ENCODE measurements at places on chromosomes 5 and 9. TPM values are rescaled to one million over a fixed set of nuclear protein-coding genes. Genes with fewer than 3 reads are reported as not detected.

DNA sequence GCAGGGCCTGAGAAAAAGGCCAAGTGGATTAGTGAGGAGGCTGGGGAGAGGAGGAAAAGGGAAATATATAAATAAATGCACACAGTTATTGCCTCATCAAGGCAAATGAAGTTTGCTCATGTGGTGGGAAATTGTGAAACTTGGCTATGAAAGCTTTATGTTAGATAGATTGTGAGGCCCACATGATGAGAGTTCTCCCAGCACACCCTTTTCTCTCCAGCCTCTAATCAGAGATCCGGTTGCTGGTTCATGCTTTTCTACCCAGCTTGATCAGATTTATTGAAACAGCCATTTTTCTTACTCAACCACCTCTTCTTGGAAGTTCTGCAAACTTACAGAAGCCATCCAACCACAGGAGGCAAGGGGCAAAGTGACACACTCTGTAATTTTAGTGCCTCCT, 125.8 kb upstream of the KLF4 start:
- no peak for DNase-seq
- H3K4me3 ChIP-seq, result no peak overlapping the region
- H3K27ac ChIP-seq, result peak overlapping the region; percentile 26
- peaks cover 42% of the 10 kb centered on the region for H3K4me1 ChIP-seq

DNA sequence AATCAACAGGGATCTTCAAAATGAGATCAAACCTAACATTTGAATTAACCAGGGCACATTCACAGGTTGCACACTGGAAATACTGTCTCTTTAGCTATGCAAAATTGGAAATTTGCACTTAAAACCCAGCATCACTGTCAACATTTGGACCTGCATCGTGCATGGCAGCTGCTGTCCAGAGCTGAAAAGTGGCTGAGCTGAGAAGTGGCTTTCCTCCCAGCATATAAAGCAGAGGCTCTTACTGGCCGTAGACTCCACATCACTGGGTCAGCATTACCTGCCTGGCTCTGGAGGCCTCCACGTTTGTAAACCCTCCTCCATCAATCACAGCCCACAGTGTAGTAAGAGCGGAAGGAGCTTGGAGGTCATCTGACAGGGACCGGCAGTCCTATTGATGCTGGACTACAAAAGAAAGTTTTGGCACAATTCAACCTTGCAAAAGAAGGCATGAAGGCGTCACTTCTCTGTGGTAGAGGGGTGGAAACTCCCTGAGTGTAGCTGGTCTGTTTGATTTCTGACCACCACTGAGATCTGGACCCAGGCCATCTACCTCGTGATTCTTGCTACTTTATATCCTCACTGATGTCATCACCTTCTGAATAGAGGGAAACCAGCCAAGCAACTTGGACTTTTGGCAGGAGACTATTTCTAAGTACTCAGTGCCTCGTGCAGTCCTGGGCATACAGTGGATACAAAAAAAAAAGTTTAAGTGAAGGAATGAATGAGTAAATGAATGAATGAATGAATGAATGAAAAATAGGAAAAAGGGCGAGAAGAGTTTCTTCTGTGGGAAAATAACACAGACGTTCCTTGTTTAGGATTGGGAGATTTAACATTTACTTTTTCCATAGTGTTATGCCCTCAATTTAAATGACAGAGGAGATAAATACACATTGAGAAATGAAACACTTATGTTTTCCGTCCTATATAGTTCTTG, 14.8 kb downstream of the RASEF start:
- no peaks in the 10 kb centered on the region for H3K4me1 ChIP-seq
- H3K27ac ChIP-seq, result no peak overlapping the region
- no peaks in the 10 kb centered on the region for H3K36me3 ChIP-seq

GABRP gene
- 0.20 TPM for total RNA-seq

DNA sequence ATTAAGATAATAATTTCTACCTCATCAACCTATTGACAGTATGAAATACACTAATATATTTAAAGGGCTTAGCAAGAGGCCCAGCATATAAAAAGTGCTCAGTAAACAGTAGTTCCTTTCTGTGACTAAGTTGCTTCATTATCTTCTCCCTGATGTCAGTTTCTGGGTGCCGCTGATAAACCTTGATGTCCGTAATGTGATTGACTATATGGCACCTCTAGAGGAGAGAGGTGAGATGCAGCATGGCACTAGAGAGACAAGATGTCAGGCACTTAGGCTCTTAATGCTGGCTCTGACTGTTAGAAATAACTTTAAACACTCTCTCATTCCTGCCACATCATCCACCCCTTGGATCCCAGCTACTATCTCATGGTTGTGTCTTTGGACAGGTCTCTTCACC, 455.9 kb upstream of the KLF4 start:
- no peak for DNase-seq
- H3K4me1 ChIP-seq, result no peaks in the 10 kb centered on the region
- H3K4me3 ChIP-seq, result no peak overlapping the region
- no peak overlapping the region for H3K27ac ChIP-seq
- no peaks in the 10 kb centered on the region for H3K27me3 ChIP-seq

SCGB3A2 gene
- not detected for total RNA-seq

SLC45A2 gene
- total RNA-seq, result not detected

GRCh38 chr5:10632110-10632761, 68.4 kb downstream of the ANKRD33B start:
- H3K27me3 ChIP-seq, result no peaks in the 10 kb centered on the region
- H3K36me3 ChIP-seq, result no peaks in the 10 kb centered on the region
- H3K27ac ChIP-seq, result no peak overlapping the region
- DNase-seq, result peak; percentile 91
- H3K4me3 ChIP-seq, result no peak overlapping the region
- H3K4me1 ChIP-seq, result peaks cover 89% of the 10 kb centered on the region

GRCh38 chr5:131394128-131394527, 130.3 kb downstream of the CDC42SE2 start:
- no peaks in the 10 kb centered on the region for H3K27me3 ChIP-seq
- peaks cover 100% of the 10 kb centered on the region for H3K36me3 ChIP-seq
- H3K4me3 ChIP-seq, result no peak overlapping the region
- peak overlapping the region; percentile 72 for H3K27ac ChIP-seq
- H3K4me1 ChIP-seq, result peaks cover 14% of the 10 kb centered on the region

GRCh38 chr5:64690417-64691151, at the start of gene SHISAL2B:
Gene SHISAL2B, plus strand, starts transcription at chr5:64690503. Its CDS starts 121 bp downstream, at chr5:64690624.
- H3K4me3 ChIP-seq, result peak within 1 kb of the TSS; percentile 24
- H3K36me3 ChIP-seq, result no peaks in the 10 kb centered on the region
- no peaks in the 10 kb centered on the region for H3K27me3 ChIP-seq
- H3K27ac ChIP-seq, result no peak within 1 kb of the TSS
- peaks cover 11% of the 10 kb centered on the region for H3K4me1 ChIP-seq
- peak; percentile 75 for DNase-seq

- no peak for DNase-seq
- H3K4me3 ChIP-seq, result no peak overlapping the region
- peaks cover 7% of the 10 kb centered on the region for H3K4me1 ChIP-seq
- H3K27ac ChIP-seq, result no peak overlapping the region
- no peaks in the 10 kb centered on the region for H3K27me3 ChIP-seq
These were observed 156.7 kb upstream of the TLX3 start for GRCh38 chr5:171152382-171152781.

DNA sequence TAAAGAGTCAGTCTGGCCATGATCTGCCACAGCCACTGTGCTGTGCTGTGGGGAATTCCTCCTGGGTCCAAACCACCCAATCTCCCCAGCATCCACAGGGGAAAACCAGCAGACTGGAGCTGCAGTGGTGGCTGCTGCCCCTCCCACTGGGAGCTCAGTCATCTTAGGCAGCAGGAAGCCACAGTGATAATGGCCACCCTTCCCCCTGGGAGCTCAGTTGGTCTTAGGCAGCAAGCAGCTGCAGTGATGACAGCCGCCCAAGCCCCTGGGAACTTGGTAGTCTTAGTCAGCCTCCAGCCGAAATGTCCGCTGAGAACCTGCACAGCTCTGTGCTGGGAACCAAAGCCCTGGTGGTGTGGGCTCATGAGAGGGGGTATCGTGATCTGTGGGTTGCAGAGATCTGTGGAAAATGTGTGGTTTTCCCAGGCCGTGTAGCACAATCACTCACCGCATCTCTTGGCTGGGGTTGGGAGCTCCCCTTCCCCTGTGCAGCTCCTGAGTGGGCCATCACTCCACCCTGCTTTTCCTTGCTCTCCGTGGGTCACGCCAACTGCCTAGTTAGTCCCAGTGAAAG, 38.4 kb upstream of the SMIM15 start:
- no peak overlapping the region for H3K4me3 ChIP-seq
- H3K4me1 ChIP-seq, result no peaks in the 10 kb centered on the region
- DNase-seq, result no peak
- no peaks in the 10 kb centered on the region for H3K27me3 ChIP-seq

DNA sequence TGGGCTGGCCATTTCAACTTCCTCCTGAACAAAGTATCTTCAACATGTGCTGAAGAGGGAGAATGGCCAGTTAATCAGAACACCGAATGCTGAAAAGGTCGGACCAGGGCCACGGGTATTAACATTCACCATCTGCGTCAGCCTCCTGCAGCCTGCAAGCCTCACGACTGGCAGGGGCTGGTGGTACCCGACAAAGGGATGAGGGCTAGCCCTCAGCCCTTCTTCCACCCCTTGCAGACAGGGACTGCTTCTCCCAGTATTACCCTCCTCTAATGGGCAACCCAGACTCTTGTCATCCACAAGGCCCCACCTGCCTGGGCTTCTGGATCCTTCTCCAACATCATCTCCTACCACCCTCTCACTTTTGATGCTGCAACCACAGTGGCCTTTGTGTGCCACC, 246.6 kb downstream of the FSTL4 start:
- no peak overlapping the region for H3K4me3 ChIP-seq
- H3K36me3 ChIP-seq, result no peaks in the 10 kb centered on the region
- no peak for DNase-seq
- H3K27me3 ChIP-seq, result no peaks in the 10 kb centered on the region

PCA3 gene
- total RNA-seq, result 0.27 TPM

DNA sequence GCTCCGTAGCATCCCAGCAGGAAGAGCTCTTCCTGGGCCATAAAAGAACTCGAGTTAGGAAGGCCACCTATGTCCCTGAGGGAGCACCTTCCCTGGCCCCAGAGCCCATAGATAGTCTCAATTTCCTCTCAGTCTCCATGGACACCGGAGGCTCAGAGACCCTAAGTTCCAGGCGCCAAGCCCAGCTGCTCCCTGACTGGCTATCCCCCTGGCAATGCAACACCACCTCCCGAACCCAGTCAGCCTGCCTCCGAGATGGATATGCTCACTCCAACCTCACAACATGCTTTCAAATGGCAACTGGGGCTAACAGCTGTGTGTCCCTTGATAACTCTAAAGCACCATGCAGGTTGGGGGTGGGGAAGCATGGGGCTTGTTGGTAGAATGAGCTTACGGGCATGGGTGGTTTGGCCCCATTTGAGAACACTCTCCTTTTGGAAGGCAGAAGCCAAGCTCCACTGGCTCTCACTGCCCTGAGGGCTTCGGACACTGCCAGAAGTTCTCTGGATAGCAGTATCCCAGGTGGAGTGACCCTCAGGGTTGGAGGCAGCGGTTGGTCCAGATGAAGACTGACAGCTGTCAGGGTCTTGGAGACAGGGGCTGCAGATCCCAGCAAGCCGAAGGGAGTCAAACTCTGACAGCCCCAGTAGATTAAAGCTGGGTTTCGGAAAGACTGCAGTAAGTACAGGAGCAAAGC, 165.3 kb downstream of the PAX5 start:
- no peak overlapping the region for H3K4me3 ChIP-seq
- peaks cover 31% of the 10 kb centered on the region for H3K36me3 ChIP-seq
- H3K27ac ChIP-seq, result no peak overlapping the region
- DNase-seq, result peak; percentile 41

DNA sequence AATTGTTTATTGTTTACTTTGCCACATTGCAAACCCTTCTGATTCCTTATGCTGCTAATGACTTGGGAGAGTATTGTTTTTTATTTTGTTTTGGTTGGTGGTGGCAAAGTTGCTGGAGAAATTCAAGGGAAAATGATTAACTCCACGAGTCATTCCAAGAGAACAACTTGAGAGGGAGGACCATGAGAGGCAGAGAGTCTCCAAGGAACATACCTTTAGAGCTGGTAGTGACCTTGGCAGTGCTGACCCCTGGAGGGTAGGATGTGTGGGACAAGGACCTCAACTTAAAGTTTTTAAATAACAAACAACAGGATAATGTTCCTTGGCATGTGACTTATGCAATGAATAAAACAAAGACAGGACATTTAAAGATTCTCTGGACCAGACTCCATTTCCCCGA, 139.7 kb downstream of the LRRC70 start:
- no peaks in the 10 kb centered on the region for H3K27me3 ChIP-seq
- no peaks in the 10 kb centered on the region for H3K4me1 ChIP-seq
- DNase-seq, result no peak
- H3K36me3 ChIP-seq, result no peaks in the 10 kb centered on the region
- no peak overlapping the region for H3K4me3 ChIP-seq

DNA sequence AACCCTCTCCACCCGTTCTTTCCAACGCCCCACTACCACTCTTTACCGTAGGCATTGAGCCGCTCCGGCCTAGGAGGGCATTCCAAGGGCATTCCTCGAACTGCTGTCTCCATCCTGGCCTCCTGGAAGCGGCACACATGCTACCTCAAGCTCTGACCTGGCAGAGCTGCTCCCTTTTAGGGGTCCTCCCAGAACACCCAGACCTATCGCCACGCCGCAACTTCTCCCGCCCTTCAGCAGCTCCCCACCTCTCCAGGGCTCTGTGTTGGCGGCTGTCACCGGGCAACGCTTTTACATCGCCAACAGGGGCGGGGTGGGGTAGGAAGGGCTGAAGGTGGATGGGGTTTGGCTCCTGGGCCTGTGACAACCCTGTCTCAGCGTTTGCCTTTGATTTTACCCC, 4.6 kb upstream of the MYORG start:
- no peaks in the 10 kb centered on the region for H3K36me3 ChIP-seq
- H3K27me3 ChIP-seq, result no peaks in the 10 kb centered on the region
- peak overlapping the region; percentile 61 for H3K27ac ChIP-seq
- peak; percentile 82 for DNase-seq
- peak overlapping the region; percentile 47 for H3K4me3 ChIP-seq

DNA sequence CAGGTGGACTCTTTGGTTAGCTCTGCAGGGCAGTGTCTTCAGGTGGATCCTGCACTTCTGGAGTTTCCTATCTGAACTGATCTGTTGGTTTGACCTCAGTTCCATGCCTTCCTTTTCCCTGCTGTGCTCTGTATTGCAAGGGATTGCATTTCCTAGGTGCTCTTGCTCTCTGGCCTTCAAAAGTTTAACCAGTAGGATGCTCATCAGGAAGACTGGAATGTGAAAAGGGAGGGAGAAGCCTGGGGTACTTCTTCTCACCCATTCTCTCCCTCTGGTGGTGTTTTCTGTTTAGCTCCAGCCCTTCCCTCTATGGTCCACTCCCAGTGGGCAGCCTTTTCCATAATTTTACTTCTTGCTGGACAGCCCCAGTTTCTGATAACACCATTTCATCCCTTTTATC, 78.5 kb downstream of the ZNF618 start:
- H3K27ac ChIP-seq, result no peak overlapping the region
- no peaks in the 10 kb centered on the region for H3K4me1 ChIP-seq
- H3K27me3 ChIP-seq, result no peaks in the 10 kb centered on the region

DNA sequence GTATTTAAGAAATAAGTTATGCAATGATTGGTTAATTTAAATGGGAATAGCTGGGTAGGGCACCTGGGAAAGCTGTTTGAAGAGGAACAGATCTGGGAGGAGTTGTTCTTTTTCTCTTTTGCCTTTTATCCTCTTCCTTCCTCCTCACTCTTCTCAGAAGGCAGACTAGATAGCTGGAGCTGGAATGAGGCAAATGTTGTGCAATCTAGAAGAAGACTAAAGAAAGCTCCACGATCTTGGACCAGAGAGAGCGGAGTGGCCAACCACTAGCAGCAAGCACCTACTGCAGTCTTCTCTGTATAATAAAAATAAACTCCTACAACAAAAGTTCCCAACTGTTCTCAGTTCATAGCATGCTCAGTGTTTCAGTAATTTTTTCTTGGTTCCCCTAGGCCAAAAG, 19.3 kb downstream of the GLIS3 start:
- H3K4me3 ChIP-seq, result no peak overlapping the region
- H3K27me3 ChIP-seq, result no peaks in the 10 kb centered on the region
- H3K36me3 ChIP-seq, result no peaks in the 10 kb centered on the region

SV2C gene
- total RNA-seq, result 0.32 TPM

- DNase-seq, result no peak
- no peak overlapping the region for H3K27ac ChIP-seq
- no peaks in the 10 kb centered on the region for H3K27me3 ChIP-seq
- H3K4me3 ChIP-seq, result no peak overlapping the region
These were observed 90.6 kb downstream of the RALGPS1 start for GRCh38 chr9:127004946-127005769.

Measured in spleen (tissue), 13 donors.